ENCODE measurements at places on chromosomes 6 and 20.

- DNase-seq, result no peak
Measured at GRCh38 chr6:69246983-69247382, 549.8 kb downstream of the LMBRD1 start.

- no peak for DNase-seq
Measured at GRCh38 chr6:90333928-90334327, 37.3 kb upstream of the BACH2 start.

- no peak for DNase-seq
Measured at GRCh38 chr20:4459081-4459480, 262.6 kb upstream of the PRND start.

GRCh38 chr20:10609276-10609675, 64.5 kb downstream of the JAG1 start:
- DNase-seq, result no peak

GRCh38 chr6:74091136-74091793, 395.3 kb downstream of the CD109 start:
- no peak for DNase-seq

GRCh38 chr6:157398151-157398550, 17.2 kb downstream of the ZDHHC14 start:
- no peak for DNase-seq

DNA sequence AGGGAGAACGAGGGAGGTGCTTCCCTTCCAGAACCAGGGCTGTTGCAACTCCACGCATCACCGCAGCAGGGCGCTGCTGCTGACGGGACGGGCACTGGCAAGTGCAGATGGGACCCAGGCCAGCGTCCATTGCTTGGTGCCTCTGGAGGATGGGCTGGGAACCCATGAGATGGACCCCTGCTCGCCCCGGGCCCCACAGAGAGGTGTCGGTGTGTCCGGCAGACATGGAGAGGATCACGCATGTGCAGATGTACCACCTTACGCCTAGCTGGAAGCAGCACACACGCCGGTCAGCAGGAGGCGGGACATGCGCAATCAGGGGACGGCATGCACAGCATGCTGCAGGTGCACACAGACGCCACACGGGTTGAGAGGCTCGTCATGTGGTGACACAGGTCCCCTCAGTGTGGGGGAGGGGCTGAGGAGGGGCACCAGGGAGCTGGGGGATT, 5.7 kb downstream of the CABLES2 start:
- DNase-seq, result no peak

- no peak for DNase-seq
Measured at GRCh38 chr6:74066168-74066871, 370.3 kb downstream of the CD109 start.

GRCh38 chr6:83310046-83310445, 116.9 kb downstream of the RWDD2A start:
- DNase-seq, result no peak

DNA sequence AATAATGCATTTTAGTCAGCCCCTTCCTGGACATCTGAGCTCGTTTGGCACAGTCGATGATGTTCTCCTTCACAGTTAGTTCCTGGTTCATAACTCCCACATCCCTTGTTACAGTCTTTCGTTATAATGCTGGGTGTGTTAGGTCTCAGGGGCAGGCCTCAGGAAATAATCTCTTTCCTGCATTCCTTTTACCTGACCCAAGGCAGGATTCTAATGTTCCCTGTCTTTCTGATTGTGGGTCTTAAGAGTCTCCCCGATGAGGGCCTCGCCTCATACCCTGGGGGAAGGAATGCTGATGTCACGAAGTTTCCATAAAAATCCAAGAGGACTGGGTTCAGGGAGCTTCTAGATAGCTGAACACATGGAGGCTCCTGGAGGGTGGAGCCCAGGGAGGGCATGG, 104.0 kb upstream of the CARMIL1 start:
- no peak for DNase-seq

DNA sequence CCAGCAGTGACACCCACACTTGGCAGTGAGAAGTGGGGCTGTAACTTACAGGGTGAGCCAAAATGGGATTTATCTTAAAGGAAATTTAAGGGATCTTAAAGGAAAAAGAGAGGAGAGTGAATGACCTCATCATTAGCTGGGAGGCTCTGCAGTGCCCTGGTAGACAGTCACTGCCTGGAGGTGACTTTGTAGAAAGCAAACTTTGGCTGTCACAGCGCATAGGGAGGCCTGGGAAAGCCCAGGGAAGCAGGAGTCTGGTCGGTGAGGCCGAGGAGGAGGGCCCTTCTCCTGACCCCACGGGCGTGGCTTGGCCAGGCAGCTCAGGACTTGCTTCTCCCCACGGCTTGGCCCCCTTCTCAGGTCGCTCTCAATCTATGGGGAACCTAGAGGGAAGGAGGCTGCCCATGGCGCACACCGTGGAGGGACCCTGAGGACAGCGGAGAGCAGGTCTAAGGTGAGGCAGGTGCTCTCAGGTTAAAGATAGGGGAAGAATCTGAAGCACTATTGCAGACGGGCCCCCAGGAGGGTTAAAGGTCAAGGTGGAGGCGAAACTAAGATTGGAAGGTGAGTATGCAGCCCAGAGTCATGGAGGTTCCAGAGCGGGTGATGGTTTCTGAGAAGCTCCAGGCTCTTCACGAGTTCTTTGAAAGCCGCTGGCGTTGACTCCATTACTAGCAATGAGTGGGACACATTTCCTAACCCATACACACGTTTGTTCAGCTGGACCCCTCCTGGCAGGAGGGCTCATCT, 15.6 kb upstream of the RIPK1 start:
- no peak for DNase-seq

DNA sequence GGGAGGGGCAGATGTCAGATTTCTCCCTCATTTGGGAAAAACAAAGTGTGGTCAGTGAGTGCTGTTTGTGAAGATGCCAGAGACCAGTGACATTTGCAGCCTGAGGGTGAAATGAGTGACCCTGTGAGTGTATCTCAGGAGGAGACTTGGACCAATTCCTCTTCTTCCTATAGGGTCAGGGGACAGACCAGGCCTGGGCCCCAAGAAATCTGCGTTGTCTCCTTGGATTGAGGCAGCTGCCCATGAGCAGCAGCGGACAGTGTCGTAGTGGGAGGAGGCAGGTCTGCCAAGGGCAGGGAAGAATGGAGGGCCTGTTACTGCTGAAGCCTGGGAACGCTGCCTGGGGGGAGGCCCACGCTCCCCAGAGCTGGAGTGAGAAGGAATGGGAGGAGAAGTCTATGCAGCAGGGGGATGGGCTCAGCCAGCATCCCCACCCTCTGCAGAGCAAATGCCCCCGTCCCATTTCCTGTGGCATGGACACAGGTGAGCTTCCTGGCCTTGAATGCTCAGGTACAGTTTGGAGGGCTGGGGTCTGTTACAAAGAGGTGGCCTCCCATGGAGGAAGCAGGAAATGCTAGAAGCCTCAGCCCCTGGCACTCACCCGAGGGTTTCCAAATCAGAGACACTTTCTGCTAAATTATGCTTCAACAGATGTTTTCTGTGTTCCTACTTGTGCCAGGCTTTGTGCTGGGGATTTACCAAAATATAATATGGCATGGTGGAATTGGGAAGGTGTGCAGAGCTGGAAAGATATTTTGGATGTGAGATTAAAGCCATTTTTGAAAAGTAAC, 29.8 kb downstream of the DAAM2 start:
- no peak for DNase-seq

DNA sequence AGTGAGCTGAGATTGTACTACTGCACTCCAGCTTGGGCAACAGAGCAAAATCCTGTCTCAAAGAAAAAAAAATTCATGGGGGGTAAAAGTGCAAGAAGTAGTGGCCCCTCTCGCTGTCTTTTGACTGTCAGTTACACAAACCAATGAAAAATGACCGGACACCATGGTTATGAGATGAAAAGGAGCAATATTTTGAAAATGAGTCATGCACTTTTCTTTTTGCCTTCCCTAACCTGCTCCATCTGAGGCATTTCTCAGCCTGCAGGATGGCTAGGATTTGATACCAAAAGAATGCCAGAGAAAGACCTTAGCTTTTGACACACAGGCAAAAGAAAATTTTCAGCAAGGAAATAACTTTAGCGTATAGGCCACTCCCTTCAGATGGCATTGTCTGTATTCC, 181.7 kb upstream of the ARID1B start:
- no peak for DNase-seq

GRCh38 chr6:160027076-160027475, 58.2 kb downstream of the IGF2R start:
- DNase-seq, result no peak

DNA sequence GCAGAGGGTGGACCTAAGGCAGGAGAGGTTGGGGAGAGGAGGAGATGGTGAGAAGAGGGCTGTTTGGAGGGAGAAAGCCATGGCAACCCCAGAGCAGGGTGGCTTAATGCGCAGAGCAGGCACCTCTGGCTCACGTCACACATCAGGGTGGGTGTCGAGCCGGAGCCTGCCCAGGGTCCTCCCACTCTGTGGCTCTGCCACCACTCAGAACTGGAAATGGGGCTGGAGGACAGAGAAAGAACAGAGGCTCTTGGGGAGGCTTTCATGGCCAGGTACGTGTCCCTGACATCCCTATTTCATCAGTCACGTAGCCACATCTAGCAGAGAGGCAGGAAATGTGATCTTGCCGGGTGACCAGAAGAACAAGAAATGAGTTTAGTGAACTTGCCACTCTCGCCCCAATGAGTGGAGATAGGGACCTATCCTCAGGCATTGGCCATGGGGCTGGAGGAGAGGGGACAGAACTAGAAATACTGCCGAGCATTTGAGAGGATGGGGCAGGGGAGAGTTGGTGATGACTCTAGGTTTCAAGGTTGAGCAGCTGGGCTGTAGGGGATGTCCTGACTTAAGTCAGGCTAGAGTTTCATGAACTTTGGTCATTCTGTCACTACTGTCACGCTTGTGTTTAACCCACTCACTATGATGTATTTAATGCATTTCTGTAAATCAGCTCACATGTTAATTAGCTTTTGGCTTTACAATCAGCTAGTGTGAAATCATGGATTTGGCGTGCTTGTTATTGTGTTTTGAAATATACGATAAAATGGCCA, 52.7 kb downstream of the CDH26 start:
- no peak for DNase-seq

DNA sequence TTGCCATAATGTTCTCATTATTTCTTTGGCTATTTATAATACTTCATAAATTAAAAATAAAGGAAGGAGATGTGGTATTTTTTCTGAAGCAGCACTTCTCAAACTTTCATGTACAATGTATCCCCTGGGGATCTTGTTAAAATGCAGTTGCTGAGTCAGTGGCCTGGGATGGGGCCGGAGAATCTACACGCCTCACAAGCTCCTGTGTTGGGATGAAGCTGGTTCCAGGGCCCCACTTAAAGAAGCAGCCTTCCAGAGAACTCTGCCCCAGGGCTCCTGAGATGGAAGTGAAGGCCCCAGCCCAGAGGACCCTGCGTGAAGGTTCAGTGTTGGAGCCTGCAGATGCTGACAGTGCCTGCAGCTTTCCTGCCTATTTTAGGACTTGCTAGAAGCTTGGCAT, 40.1 kb upstream of the SLC23A2 start:
- DNase-seq, result no peak

- peak; percentile 57 for DNase-seq
Measured at GRCh38 chr6:5729080-5729434, 277.7 kb downstream of the NRN1 start.

- no peak for DNase-seq
Measured at GRCh38 chr6:3330199-3330598, 71.5 kb downstream of the PSMG4 start.

- no peak for DNase-seq
Measured at GRCh38 chr6:55497694-55498093, 81.3 kb downstream of the HMGCLL1 start.

DNA sequence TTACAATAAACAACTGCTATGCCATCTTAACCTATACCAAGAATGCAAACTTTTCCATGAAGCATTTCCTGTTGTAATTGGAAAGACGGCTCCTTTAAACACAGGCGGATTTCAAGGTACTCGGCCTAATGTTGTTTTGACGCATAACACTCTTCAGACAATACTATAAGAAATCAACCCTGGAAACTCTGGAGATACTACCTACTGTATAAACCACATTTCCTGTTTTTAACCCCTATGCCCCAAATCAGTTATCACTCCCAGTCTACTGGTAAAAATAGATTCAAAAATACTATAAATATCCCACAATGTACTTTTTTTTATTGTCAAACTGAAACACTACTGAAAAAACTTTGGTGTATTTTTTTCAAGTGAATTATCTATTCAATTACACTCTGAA, 118.1 kb downstream of the IRF4 start:
- DNase-seq, result no peak

GRCh38 chr6:144223686-144224085, 61.4 kb upstream of the UTRN start:
- DNase-seq, result no peak

- no peak for DNase-seq
Measured at GRCh38 chr6:130559166-130559565, 193.3 kb downstream of the TMEM200A start.

GRCh38 chr6:146587459-146587858, 11.3 kb upstream of the ADGB start:
- no peak for DNase-seq

GRCh38 chr6:43963877-43964658, 163.2 kb downstream of the MRPL14 start:
- no peak for DNase-seq

GRCh38 chr20:13286607-13287006, 65.5 kb downstream of the ISM1 start:
- DNase-seq, result no peak

GRCh38 chr6:125274935-125275334, 26.8 kb downstream of the HDDC2 start:
- no peak for DNase-seq

- DNase-seq, result no peak
Measured at GRCh38 chr6:52877168-52877567, 32.3 kb downstream of the GSTA3 start.

GRCh38 chr6:81977486-81977885, 225.0 kb upstream of the TENT5A start:
- DNase-seq, result no peak

GRCh38 chr6:170066679-170067078, 224.2 kb downstream of the DLL1 start:
- no peak for DNase-seq

DNA sequence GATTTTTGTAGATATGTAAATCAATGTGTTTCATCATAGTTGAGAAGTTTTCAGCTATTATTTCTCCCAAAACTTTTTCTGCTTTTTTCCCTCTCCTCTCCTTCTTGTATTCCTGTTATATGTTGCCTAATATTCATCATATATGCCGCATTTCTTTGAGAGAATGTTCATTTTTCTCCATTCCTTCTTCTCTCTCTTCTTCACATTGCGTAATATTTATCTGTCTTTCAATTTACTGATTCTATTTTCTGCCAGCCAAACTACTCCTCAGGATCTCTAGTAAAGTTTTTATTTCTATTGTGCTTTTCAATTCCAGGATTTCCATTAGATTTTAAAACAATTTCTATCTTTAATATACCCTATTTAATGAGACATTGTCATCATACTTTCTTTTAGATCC, 896.8 kb downstream of the EPHA7 start:
- no peak for DNase-seq

DNA sequence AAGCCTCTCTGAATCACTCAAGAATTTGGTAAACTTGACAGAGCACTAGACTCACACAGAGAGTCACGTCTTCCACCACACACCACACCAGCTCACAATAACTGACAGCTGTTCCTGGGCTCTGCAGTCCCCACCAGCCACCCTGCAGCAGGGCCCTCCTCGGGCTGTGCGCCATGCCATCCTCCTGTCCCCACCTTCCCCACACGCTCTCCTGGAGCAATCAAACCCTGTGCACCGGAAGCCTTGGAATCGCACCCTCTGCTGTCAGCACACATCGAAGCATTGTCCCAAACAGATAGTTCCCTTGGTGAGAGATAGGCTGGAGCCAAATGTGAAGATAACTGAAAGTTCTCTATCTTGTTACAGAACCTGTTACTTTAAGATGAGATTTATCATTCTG, 191.0 kb downstream of the TBXT start:
- DNase-seq, result no peak

GRCh38 chr6:29751480-29751879, 28.2 kb downstream of the HLA-F start:
- no peak for DNase-seq

- DNase-seq, result no peak
Measured at GRCh38 chr20:1291191-1291741, 25.2 kb downstream of the SNPH start.
